Motor neuron (in vitro differentiated cells): ENCODE measurements at places on chromosomes 2 and 18. TPM values are rescaled to one million over a fixed set of nuclear protein-coding genes. Genes with fewer than 3 reads are reported as not detected.

Gene CD226
- total RNA-seq = 0.22 and 1.5 TPM in 2 replicates

DNA sequence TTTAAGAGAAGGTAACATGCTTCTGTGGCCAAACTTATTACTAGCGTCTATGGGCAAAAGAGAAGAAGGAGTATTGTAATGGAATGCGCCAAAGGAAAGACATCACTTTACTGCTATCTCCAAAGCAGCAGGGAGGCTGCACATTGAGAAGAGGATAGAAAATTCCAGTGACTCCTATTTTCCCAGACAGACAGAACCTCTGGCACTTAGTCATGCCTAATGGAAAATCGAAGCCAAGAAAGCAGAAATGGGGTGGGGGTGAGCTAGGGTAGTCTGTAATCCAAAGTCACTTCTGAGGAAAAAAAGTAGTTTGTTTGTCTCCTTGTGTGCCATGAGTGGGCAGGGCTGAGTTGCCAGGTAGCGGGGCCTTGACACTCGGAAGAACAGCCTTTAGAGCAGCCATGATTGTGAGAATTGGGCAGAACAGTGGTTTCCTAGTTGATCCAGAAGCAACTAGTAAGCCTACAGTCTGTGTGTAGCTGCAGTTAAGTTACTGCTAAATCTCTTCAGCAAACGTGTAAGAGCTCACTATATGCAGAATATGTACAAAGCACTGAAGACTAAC is 79.4 kb upstream of the FOSL2 start:
- ATAC-seq = no peak

DNA sequence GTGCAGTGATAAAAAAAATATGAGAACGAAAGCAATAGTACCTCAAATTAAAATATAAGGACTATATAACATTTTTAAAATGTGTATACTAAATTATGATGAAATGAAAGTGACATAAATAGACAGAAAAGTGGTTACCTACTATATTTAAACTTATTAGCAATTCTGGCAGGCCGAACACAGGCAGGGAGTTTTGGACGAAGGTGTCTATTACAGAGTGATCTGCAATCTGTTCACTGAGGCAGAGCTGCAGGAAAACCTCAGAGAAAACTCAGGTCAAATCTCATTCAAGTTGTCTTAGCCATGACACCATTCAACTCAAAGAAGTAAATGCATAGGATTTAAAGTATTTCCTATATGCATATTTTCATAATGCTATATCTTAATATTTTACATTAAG is 274.8 kb upstream of the GULP1 start:
- ATAC-seq = no peak

DNA sequence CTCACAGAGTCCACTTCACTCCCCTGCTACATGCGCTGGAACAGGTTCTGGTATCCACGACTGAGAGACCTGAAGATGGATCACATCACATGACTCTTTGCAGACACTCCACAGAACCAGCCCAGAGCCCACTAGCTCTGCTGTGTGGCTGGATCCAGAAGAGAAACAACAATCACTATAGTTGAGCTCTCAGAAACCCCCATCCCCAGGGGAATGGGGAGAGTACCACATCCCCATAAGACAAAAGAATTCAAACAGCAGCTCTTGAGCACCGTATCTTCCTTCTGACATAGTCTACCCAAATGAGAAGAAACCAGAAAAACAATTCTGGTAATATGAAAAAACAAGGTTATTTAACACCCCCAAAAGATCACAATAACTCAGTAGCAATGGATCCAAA is 76.4 kb downstream of the ZSWIM2 start:
- ATAC-seq = no peak

- ATAC-seq = peak; percentile 98
These were observed 72.4 kb downstream of the ZNF236 start for GRCh38 chr18:76894566-76895346.
